Activated T-helper 1 cell treated with Interleukin-2 at 50 U/mL for 16 hours (primary cell): ENCODE measurements at places on chromosomes 7 and 10.

DNA sequence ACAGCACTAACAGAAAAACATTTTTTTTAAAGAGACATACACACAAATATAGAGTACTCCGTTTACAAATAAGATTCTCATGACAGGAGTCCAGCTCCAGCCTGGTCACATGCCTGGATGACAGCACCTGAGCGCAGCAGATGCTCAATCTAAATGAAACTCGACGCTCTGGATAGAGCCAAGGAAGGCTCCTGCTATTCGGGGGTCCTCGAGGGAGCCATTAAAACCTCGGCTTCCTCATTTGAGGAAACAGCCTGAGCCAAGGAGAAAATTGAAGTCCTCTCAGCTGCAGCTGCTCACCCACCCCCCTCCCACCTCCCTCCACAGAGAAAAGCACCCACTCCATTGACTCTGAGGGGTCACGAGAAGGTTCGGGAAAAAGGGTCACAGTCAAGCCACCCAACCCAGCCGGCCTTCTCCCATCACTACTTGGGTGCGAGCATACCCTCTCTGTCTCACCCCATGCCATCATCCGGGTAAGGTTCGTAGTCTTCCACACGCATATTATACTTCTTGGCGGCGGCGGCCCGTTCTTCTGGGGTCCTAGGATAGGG, 673 bp downstream of the NDUFB8 start:
- no peak for DNase-seq

GRCh38 chr7:135213831-135214230, 2.5 kb upstream of the WDR91 start:
- no peak for DNase-seq

DNA sequence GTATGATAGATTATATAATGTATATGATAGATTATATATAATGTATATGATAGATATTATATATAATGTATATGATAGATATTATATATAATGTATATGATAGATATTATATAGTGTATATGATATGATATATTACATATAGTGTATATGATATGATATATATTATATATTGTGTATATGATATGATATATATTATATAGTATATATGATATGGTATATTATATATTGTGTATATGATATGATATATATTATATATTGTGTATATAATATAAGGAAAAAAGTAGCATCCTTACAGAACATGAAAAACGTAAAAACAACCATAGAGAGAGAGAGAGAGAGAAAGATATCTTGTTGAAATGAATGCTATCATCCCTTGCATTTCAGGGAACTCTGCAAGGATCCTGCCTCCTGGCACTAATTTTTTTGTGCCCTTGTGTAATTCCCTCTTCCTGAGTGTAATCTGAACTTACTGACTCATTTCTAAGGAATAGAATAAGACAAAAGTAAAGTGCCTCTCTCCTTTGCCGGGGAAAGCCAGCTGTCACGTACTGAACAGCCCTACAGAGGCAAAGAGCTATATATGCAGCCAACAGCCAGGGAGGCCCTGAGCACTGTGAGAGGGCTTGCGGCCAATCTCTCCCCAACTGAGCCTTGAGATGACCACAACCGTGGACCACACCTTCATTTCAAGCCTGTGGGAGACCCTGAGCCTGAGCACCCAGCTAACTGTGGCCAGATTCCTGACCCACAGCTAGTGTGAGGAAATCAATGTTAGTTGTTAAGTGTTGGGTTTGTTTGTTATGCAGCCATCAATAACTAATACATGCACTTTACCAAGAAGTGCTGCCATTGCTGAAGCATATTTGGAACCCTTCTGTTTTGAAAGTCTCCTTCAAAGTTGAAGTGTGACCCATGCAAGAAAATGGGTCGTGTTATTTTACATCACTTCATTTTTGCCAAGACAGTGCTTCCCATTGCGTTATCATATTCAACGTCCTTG, 61.1 kb upstream of the EZH2 start:
- DNase-seq: no peak

DNA sequence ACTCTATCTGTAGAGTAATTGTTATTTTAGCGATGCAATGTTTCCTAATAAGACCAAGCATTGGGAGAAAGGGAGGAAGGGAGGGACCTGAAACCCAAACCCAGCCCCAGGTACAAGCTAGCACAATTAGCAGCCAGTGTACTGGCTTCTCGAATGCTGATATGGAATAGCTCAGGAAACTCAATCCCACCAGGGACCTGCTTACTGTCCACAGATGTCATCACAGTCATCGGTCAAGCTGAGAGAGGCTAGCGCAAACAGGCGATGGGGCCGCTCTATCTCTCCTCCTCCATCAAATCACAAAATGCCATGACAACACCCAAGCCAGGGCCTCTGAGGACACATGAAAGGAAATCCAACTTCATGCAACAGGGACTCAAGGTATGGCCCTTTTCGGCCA, 192.1 kb downstream of the KCNMA1 start:
- no peak for DNase-seq

DNA sequence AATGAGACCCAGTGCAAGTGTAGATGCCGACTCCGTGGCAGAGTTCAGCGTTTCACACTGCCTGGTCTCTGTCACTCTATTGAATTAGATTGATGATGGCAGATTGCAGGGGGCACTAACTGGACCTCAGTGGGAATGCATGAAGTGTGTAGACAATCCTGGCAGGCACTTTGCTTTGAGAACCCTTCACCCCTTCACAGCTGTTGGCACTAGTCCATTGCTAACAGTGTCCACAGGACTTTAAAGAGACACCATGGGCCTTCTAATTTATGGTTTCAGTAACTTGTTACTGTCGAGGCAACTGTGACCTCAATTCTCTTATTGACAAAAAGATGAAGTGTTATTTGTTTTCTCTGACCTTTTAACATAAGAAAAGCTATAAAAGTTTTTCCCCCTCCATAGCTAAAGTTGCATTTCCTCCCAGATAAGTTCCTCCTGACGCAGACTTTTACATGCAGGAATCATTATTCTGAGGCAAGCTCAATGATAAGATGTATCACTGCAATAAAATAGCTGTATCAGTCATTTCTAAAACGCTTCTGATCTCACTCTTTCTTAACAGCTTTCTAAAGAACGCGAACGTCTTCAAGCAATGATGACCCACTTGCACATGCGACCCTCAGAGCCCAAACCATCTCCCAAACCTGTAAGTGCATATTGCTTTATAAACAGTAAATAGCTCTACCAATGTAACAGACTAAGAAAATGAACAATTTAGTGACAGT, 238.9 kb downstream of the FOXP2 start:
- DNase-seq: no peak

GRCh38 chr10:70745555-70745954, 39.6 kb downstream of the TBATA start:
- DNase-seq: no peak

DNA sequence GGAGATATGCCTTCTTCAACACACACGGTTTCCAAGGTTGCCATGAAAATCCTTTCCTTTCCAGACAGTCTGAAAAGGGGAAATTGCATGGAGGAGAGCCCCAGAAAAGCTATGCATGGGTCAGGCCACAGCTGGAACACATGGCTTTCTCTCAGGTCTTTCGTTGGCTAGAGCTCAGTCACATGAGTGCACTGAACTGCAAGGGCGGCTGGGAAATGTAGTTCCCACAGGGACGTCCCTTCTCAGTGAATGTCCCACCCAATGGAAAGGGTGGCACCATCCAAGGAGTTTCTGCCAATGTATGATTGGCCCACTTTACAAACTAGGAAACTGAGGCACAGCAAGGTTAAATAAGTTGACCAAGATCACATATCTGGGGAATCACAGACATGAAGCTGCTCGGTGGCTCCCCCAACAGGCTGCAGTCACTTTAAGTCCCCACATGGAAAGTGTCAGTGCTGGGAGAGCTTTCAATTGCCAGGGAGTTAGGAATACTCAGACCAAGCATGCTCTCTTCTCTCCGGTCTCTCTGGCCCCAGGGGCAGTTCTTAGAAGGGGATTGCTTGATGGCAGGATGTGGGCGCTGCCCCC, 571.3 kb downstream of the GLRX3 start:
- no peak for DNase-seq

GRCh38 chr10:3357737-3358136, 185.2 kb upstream of the PITRM1 start:
- DNase-seq: no peak

- no peak for DNase-seq
These were observed 33.0 kb downstream of the TMEM106B start for GRCh38 chr7:12244129-12244528.

- DNase-seq: no peak
These were observed 10.8 kb upstream of the HOXA2 start for GRCh38 chr7:27112955-27113949.

GRCh38 chr10:128812000-128812399, 655.0 kb upstream of the MGMT start:
- DNase-seq: no peak
